ENCODE measurements at places on chromosomes 1 and 21.
A peak's percentile ranks its signal among the peaks of the same experiment; 100 is the strongest.

DNA sequence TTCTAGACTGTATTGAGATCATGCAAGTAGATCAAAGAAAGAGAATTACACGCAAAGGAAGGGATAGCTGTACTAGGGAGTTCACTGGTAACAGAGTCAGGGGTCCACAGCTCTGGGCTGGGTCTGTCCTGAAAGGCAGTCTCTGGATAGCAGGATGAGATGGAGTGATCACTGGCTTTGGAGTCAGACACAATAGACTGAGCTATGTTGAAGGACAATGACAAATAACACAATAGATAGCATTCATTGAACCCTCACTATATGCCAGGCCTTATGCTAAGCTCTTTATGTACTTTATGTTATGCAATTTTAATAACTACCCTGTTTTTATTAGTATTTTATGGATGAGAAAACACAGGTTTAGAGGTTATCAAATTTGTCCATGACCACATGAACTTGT lies 10.0 kb upstream of the DNAJC6 start:
- DNase-seq, result no peak

GRCh38 chr21:32523988-32524719 lies 61.2 kb downstream of the TCP10L start:
- DNase-seq, result no peak

DNA sequence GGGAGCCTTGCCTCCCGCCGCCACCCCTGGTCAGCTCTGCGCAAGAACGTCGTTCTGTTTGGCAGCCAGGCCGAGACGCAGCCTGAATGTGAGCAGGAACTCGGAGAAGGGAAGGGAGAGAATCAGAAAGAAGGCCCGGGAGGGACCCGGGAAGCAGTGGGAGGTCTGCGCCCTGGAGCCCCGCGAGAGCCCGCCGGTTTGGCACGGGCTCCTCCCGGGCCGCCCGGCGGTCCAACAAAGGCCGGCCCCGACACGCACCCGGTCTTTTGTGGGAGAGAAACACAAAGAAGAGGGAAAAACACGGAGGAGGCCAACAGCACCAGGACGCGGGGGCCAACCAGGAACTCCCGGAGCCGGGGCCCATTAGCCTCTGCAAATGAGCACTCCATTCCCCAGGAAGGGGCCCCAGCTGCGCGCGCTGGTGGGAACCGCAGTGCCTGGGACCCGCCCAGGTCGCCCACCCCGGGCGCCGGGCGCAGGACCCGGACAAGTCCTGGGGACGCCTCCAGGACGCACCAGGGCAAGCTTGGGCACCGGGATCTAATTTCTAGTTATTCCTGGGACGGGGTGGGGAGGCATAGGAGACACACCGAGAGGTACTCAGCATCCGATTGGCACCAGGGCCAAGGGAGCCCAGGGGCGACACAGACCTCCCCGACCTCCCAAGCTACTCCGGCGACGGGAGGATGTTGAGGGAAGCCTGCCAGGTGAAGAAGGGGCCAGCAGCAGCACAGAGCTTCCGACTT lies 2.7 kb upstream of the OLIG2 start:
- DNase-seq, result no peak

GRCh38 chr1:43217747-43218146 lies 45.6 kb downstream of the CFAP57 start:
- DNase-seq, result no peak

DNA sequence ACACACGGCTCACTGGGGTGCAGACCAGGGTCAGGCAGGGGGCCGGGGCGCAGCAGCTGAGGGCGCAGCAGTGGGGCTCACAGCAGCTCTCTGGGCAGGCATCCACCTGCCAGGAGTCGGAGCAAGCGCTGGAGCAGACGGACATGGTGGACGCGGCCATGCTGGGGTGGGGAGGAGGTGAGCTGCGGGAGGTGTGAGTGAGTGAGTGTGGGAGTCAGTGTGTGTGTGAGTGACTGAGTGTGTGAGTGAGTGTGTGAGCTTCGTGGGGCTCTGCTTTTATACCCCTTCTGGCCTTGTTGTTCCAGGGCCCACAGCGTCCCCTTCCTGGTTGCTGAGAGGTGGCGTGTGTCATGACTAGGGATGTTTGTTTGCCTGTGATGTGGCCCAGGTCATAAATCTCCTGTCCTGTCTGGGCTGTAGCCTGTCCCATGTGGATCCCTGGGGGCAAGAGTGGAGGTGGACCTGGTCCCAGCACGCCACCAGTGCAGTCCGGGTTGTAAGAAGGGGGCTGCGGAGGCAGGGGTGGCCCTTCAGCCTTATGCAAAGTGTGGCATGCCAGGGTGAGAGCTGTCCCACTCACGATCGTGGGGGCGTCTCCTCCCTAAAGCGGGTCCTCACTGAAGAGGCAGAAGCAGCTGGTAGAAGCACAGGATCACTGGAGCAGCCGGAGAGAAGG lies at the start of gene KRTAP10-1:
KRTAP10-1 (minus strand) TSS at position 205 of the 676 bp plus-strand sequence; CDS start at position 160, 45 bp downstream.
- DNase-seq, result peak; percentile 48

GRCh38 chr1:50631161-50631560 lies 207.9 kb upstream of the DMRTA2 start:
- no peak for DNase-seq

GRCh38 chr21:15062606-15062965 lies 2.2 kb downstream of the NRIP1 start:
- DNase-seq, result no peak

- peak; percentile 30 for DNase-seq
These were observed 460 bp upstream of the ADORA1 start for GRCh38 chr1:203126866-203127665.

GRCh38 chr1:85339656-85340399 lies 63.4 kb upstream of the BCL10 start:
- no peak for DNase-seq

GRCh38 chr1:58922302-58923089 lies 138.6 kb upstream of the JUN start:
- DNase-seq, result peak; percentile 73

DNA sequence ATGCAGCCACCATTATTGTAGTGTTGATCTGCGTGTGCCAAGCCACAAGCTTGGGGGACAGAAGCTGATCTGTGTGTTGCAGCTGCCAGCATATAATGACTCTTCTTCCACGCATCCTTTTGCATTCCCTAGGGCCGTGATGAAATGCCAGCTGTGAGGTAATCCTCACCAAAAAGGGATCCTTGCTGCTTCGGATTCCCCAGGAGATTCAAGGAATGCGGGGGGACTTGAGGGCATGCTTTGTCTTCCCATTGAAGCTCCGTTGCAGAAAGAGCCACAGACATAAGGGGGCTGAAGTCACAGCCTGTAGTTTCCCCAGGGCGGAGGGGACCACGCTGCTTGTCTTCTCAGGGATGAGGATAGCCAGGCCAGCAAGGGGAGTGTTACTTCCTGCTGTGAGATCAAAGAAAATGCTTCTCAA lies 281.6 kb upstream of the FMN2 start:
- no peak for DNase-seq

DNA sequence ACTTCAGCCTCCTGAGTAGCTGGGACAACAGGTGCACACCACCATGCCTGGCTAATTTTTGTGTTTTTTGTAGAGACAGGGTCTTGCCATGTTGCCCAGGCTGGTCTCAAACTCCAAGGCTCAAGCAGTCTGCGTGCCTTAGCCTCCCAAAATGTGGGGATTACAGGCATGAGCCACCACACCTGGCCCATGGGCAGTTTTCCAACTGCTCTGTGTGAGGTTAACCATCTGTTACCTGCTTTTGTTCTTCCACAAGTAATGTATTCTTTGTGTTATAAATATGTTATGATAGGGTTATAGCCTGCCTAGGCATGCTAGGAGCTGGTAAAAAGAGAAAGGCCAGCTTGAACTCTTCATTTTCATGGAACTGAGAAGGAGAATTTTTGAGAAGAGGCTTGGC lies 30.7 kb downstream of the TUFT1 start:
- DNase-seq, result no peak

- DNase-seq, result no peak
These were observed 5.7 kb downstream of the DDAH1 start for GRCh38 chr1:85459290-85459689.

GRCh38 chr1:30842697-30843354 lies 65.7 kb downstream of the SDC3 start:
- no peak for DNase-seq

GRCh38 chr1:159883134-159883533 lies 16.8 kb downstream of the CFAP45 start:
- DNase-seq, result no peak

GRCh38 chr1:50930965-50931737 lies 28.9 kb downstream of the FAF1 start:
- DNase-seq, result no peak

DNA sequence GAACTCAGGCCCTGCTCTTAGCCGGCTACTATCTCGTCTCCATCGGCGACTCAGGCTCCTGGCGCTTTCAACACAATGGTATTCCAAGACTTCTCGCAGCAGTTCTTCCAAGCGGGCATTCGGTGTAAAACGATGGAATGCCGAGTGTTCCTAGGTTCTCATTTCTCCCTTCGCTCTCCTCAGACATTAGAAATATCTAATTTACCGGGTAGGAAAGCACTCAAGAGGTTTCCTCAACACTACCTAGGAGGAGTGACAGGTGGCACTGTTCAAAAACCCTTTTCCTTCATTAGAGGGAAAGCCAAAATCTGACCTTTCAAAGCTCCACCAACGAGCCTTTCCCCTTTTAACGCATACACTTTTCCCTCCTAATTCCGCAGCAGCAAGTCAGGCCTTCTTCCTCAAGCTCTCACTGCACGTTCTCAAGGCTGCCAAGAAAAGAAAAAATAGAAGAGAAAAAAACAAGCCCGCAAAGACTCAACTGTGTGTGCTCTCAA lies 601 bp downstream of the UBE2G2 start:
- no peak for DNase-seq

- DNase-seq, result no peak
These were observed 781 bp downstream of the PROX1 start for GRCh38 chr1:213988507-213989001.

- no peak for DNase-seq
These were observed 9.9 kb upstream of the ABCD3 start for GRCh38 chr1:94408104-94408830.

DNA sequence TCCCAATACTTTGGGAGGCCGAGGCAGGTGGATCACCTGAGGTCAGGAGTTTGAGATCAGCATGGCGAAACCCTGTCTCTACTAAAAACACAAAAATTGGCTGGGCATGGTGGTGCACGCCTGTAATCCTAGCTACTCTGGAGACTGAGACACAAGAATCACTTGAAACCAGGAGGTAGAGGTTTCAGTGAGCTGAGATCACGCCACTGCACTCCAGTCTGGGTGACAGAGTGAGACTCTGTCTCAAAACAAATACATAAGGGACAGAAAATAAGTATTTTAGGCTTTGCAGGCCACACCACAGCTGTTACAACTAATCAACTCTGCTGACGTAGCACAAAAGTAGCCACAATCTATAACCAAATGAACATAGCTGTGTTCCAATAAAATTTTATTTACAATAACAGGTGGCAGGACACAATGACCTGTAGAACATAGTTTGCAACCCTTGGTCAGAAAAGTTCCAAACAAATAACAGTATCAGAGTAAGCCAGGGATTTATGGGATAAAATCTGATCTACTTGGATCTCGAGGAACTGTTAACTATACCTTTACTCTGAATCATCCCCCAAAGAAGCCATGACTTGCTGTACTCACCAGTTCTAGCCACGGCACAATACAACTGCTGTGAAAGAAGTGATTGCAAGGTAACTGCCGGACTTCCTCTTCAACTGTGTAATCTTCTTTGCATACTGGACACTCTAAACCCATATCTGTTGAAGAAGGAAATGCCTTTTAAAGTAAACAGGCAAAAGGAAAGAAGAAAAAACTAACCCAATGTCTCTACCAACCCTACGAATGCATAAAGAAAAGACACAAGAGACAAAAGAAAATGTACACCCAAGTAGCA lies 28.3 kb downstream of the CD160 start:
- DNase-seq, result no peak

GRCh38 chr1:62304515-62304914 lies 14.7 kb downstream of the KANK4 start:
- no peak for DNase-seq

DNA sequence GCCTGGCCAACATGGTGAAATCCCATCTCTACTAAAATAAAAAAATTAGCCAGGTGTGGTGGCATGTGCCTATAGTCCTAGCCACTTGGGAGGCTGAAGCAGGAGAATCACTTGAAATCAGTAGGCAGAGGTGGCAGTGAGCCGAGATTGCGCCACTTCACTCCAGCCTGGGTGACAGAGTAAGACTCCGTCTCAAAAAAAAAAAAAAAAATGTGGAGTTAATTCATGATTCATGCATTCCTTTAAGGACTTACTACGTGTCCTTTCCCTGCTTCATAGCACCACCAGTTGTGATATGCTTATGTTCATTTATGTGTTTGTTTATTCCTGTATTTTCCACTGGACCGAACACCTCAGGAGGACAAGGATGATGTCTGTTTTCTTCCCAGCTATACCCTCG lies 12.7 kb upstream of the PRELP start:
- DNase-seq, result no peak

DNA sequence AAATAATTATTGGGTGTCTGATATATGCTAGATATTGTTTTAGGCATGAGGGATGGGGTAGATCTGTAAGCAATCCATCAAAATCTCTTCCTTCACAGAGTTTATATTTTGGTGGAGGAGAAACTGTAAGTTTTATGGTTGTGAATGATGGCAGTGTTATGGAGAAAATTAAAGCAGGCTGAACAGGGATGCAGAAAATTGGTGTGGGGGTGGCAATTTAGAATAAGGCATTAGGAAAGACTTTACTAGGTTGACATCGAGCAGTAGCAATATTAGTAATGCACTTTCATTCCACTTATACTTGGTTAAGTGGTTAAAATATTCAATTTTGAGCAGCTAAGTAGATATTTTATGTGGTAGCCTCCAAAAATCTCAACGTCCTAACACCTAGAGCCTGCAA lies 261.1 kb upstream of the SNX7 start:
- no peak for DNase-seq

DNA sequence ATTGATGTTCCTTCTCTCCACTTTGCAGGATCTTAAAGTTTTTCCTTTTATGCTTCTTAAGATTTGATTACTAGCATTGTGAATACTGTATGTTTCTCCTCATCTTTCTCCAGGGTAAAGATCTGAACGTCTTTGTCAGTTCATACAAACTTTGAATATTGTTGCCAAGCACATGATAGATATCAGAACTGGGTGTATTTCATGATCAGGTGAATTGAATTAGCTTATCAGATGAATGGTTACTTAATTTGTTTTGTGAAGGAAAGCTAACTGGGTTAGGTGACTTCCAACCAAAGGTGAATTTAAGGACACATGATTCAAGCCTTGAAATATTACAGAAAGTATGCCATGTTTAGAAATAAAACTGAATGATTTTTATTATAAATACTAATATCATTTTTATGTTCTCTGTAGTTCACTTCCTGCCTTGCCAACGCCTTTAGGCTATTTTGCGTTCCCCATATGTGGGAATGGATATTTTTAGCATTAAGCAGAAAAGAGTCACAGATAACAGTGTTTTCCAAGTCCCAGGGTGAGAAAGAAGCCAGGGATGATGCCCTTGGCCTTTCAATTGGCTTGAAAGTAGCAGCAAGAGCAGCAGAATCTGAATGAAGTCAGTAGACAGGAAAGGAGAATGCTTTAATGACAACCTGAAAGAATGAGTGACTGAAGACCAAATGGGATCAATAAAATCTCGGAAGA lies 752.1 kb downstream of the NCAM2 start:
- no peak for DNase-seq

All from activated CD8-positive, alpha-beta memory T cell treated with anti-CD3 and anti-CD28 coated beads for 24 hours (primary cell).